ENCODE measurements at places on chromosomes 3 and 15.

DNA sequence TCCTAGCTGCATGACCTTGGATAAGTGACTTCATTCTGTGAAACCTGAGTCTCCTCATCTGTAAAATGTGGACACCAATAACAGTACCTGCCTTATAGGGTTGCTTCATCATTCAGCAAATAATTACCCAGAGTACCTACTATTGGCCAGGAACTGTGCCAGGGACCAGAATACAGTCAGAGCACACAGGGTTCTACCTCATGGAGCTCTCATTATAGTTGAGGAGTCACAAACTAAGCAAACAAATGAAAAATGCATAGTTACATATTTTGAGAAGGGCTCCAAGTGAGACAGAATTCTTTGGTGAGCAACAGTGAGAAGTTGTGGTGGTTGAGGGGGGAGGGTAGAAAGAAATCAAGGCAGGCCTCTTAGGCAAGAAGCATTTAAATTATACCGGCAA is 308.6 kb upstream of the WNT5A start:
- H3K27me3 ChIP-seq = no peaks in the 10 kb centered on the region
- H3K4me3 ChIP-seq = no peak overlapping the region
- no peak overlapping the region for H3K27ac ChIP-seq
- no peak for DNase-seq
- no peaks in the 10 kb centered on the region for H3K4me1 ChIP-seq

- H3K27ac ChIP-seq = no peak overlapping the region
- DNase-seq = no peak
- no peak overlapping the region for H3K4me3 ChIP-seq
- no peaks in the 10 kb centered on the region for H3K36me3 ChIP-seq
These were observed 27.0 kb upstream of the KCTD6 start for GRCh38 chr3:58464866-58465265.

DNA sequence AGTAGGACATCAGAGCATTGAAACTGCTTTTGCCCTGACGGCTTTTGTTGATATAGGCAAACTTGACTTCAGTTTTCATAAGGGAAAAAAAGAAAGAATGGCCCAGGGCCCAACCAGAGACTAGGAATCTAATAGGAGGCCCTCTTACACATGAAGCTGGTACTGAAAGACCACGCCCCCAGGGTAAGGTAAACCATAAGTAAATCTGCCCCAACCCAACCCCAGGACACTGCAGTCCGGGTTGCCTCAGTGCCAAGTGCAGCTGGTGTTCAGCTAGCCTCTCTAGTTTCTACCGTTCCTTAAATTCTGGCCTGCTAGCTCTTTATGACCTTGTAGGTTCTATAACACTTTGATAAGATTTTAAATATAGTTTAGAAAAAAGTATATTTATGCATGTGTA is 136.7 kb downstream of the AQP9 start:
- no peaks in the 10 kb centered on the region for H3K27me3 ChIP-seq
- H3K27ac ChIP-seq = no peak overlapping the region
- no peaks in the 10 kb centered on the region for H3K4me1 ChIP-seq
- H3K4me3 ChIP-seq = no peak overlapping the region
- no peak for DNase-seq

DNA sequence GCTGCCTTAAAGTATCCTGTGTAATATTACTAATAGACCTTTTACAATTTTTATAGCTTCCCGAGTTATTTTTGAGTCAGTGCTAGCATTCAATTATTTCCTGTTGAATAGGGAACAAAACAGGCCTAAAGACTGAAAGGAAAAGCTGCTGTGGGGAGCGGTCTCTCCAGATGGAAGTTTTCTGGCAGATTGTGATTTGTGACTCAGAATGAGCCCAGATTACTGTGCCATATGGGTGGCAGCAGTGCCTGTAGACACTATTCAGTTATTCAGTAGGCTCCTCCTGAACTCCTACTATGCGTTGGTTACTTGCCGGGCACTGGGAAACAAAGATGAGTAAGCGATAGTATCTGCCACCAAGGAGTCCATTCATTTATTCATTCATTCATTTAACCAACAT is 211.8 kb downstream of the CHST2 start:
- no peaks in the 10 kb centered on the region for H3K4me1 ChIP-seq
- no peak overlapping the region for H3K4me3 ChIP-seq
- H3K27me3 ChIP-seq = no peaks in the 10 kb centered on the region
- H3K36me3 ChIP-seq = no peaks in the 10 kb centered on the region
- no peak for DNase-seq
- no peak overlapping the region for H3K27ac ChIP-seq

GRCh38 chr15:74558706-74559105 is 17.7 kb downstream of the ARID3B start:
- no peaks in the 10 kb centered on the region for H3K4me1 ChIP-seq
- no peaks in the 10 kb centered on the region for H3K36me3 ChIP-seq
- no peak overlapping the region for H3K27ac ChIP-seq
- H3K27me3 ChIP-seq = no peaks in the 10 kb centered on the region

- no peak for DNase-seq
- H3K27me3 ChIP-seq = no peaks in the 10 kb centered on the region
- no peaks in the 10 kb centered on the region for H3K4me1 ChIP-seq
- no peak overlapping the region for H3K27ac ChIP-seq
- H3K4me3 ChIP-seq = no peak overlapping the region
These were observed 262.1 kb downstream of the CNTN4 start for GRCh38 chr3:2360815-2361214.

DNA sequence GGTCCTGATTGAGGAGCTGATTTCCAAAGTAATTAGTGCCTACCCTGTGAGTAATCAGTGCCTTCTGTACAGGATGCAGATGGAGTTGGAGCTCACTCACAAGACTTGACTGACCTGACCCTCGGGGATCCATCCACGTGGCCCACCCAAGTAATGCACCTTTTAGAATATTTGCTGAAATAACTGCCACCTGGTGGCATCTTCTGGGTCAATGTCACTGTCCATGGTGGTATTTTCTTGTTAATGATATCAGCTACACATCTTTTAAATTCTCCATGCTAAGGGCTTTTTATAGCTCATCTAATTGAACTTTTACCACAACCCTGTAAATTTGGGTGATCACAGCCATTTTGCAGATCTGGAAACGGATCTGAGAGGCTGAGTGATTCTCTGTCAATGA is 74.3 kb upstream of the ANKRD34C start:
- DNase-seq = no peak
- no peak overlapping the region for H3K27ac ChIP-seq
- H3K4me1 ChIP-seq = no peaks in the 10 kb centered on the region
- H3K27me3 ChIP-seq = peaks cover 10% of the 10 kb centered on the region

DNA sequence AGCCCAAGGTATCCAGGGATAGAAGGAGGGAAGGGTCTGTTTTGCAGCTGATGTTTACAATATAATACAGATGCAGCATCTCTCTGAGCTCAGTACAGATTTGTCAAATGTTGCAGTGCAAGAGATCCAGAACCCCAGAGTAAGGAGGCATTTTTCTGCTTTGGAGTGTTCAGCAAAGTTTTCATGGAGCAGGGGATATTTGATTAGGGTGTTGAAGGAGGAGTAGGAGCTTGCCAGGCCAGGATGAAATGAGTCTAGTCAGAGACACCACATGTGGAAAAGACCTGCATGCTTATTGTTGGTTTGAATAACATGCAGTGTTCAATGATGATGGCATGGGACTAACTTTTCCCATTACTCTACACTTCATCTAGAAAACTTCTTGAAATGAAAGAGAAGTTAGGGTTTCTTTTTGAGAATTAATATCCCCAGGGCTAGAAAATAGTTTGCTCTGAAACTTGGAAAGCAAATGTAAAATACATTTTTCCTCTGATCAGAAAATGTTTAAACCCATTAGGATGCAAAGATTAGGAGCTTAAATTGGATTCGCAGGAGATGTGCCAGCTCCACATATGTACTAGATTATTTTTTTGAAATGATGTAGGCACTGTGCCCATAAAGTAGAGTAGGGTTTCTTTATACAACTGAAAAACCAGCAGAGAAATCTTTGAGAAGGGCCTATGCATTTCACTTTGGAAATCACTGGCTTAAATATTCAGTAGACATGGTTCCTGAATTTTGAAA is 243.8 kb downstream of the CACNA2D3 start:
- H3K27ac ChIP-seq = no peak overlapping the region
- no peak overlapping the region for H3K4me3 ChIP-seq
- H3K36me3 ChIP-seq = peaks cover 2% of the 10 kb centered on the region
- no peaks in the 10 kb centered on the region for H3K27me3 ChIP-seq

GRCh38 chr3:124836448-124836847 is 50.7 kb downstream of the ITGB5 start:
- H3K27ac ChIP-seq = peak overlapping the region; percentile 91
- DNase-seq = no peak
- no peaks in the 10 kb centered on the region for H3K36me3 ChIP-seq
- H3K27me3 ChIP-seq = no peaks in the 10 kb centered on the region
- H3K4me3 ChIP-seq = no peak overlapping the region

DNA sequence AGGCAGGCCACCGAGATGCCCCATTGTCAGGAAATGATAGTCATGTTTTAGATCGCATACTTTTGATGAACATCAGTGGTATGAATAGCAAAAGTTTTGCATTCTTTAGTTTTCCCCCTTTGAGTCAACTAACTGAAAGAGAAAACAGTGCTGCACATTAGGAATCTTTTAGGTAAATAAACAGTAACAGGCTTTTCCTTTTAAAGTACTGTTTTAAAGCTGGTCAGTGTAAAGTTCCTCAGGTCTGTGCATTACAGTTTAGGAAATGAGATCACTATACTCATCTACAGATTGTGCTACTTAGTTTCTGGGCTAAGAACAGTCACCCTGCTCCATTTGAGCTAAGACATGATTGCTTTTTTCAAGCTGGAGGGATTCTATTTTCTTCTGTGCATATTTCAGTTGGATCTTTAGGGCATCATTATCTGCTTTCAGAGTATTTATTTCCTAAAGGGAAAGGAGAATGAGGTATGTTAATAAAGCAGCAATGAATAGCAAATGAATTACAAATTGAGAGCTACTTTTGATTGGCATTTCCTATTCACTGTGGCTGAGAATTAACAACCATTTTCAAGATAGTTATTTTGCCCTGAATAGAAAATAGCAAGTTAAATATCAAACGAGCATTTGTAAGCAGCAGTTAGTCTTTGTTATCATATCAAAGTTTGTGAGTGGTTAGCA is 36.5 kb downstream of the FAM98B start:
- no peaks in the 10 kb centered on the region for H3K4me1 ChIP-seq
- H3K36me3 ChIP-seq = no peaks in the 10 kb centered on the region
- no peaks in the 10 kb centered on the region for H3K27me3 ChIP-seq
- no peak overlapping the region for H3K4me3 ChIP-seq
- no peak overlapping the region for H3K27ac ChIP-seq

- no peaks in the 10 kb centered on the region for H3K27me3 ChIP-seq
- DNase-seq = no peak
- no peaks in the 10 kb centered on the region for H3K4me1 ChIP-seq
- no peak overlapping the region for H3K27ac ChIP-seq
- no peak overlapping the region for H3K4me3 ChIP-seq
- no peaks in the 10 kb centered on the region for H3K36me3 ChIP-seq
These were observed 98.1 kb upstream of the TGFBR2 start for GRCh38 chr3:30508339-30508738.

- H3K4me1 ChIP-seq = no peaks in the 10 kb centered on the region
- H3K4me3 ChIP-seq = no peak overlapping the region
- DNase-seq = no peak
- H3K27me3 ChIP-seq = no peaks in the 10 kb centered on the region
- no peaks in the 10 kb centered on the region for H3K36me3 ChIP-seq
These were observed 93.5 kb downstream of the ZIC4 start for GRCh38 chr3:147312786-147313280.

DNA sequence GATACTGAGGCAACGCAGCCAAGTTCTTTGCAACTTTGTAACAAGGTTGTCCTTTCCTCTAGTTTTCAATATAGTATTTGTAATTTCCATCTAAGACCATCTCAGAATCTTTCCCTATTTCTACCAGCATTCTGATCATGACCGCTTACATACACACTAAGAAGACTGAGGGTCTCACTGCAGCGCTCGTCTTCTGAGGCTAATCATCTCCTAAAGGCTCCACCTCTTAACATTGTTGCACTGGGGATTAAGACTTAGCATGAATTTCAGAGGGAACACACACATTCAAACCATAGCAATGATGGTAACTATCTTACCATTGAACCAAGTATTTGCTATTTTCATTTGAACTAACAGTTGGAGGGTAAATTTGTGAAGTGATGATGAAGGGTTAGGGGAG is 463.3 kb upstream of the CCDC54 start:
- H3K36me3 ChIP-seq = no peaks in the 10 kb centered on the region
- H3K27me3 ChIP-seq = no peaks in the 10 kb centered on the region
- H3K4me1 ChIP-seq = no peaks in the 10 kb centered on the region
- no peak overlapping the region for H3K4me3 ChIP-seq
- DNase-seq = no peak
- H3K27ac ChIP-seq = no peak overlapping the region

GRCh38 chr15:92787116-92787515 is 113.0 kb upstream of the CHD2 start:
- no peaks in the 10 kb centered on the region for H3K4me1 ChIP-seq
- no peak overlapping the region for H3K27ac ChIP-seq
- no peak overlapping the region for H3K4me3 ChIP-seq
- DNase-seq = no peak
- no peaks in the 10 kb centered on the region for H3K36me3 ChIP-seq

DNA sequence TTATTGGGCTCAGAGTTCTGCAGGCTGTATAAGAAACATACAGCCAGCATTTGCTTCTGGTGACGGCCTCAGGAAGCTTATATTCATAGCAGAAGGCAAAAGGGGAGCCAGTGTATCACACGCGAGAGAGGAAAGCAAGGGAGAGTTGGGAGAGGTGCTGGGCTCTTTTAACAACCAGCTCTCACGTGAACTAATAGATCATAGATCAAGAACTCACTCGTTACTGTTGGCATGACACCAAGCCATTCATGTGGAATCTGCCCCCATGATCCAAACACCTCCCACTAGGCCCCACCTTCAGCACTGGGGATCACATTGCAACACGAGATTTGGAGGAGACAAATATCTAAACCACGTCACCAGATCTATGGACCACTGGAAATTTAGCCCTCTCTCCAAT is 70.2 kb downstream of the TIPARP start:
- H3K4me3 ChIP-seq = no peak overlapping the region
- no peak for DNase-seq
- no peaks in the 10 kb centered on the region for H3K27me3 ChIP-seq
- no peaks in the 10 kb centered on the region for H3K36me3 ChIP-seq

- no peaks in the 10 kb centered on the region for H3K36me3 ChIP-seq
- H3K27ac ChIP-seq = no peak overlapping the region
- no peak overlapping the region for H3K4me3 ChIP-seq
These were observed 103.1 kb upstream of the CCNL1 start for GRCh38 chr3:157263027-157263426.

DNA sequence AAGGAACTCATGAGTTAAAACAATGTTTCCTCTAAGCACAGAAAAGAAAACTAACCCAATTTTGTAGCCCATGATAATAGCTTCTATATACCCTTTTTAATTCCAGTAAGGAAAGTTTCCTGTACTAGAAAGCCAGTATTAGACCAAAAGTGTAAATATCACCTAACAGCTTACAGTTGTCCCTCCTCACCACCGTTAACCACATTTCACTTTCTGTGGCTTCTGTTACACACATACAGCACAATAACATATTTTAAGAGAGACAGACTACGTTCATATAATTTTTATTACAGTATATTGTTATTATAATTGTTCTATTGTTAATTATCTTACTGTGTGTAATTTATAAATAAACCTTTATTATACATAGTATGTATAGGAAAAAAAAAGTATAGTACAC is 74.1 kb downstream of the ZNF280D start:
- H3K36me3 ChIP-seq = no peaks in the 10 kb centered on the region
- H3K27ac ChIP-seq = no peak overlapping the region
- DNase-seq = no peak
- H3K4me1 ChIP-seq = no peaks in the 10 kb centered on the region

- DNase-seq = no peak
- H3K27ac ChIP-seq = no peak overlapping the region
- H3K27me3 ChIP-seq = no peaks in the 10 kb centered on the region
- H3K36me3 ChIP-seq = no peaks in the 10 kb centered on the region
- no peak overlapping the region for H3K4me3 ChIP-seq
These were observed 805.7 kb downstream of the TUSC7 start for GRCh38 chr3:117515309-117515708.
